Left kidney (tissue), 8 donors: ENCODE measurements at places on chromosomes 2 and 18.

DNA sequence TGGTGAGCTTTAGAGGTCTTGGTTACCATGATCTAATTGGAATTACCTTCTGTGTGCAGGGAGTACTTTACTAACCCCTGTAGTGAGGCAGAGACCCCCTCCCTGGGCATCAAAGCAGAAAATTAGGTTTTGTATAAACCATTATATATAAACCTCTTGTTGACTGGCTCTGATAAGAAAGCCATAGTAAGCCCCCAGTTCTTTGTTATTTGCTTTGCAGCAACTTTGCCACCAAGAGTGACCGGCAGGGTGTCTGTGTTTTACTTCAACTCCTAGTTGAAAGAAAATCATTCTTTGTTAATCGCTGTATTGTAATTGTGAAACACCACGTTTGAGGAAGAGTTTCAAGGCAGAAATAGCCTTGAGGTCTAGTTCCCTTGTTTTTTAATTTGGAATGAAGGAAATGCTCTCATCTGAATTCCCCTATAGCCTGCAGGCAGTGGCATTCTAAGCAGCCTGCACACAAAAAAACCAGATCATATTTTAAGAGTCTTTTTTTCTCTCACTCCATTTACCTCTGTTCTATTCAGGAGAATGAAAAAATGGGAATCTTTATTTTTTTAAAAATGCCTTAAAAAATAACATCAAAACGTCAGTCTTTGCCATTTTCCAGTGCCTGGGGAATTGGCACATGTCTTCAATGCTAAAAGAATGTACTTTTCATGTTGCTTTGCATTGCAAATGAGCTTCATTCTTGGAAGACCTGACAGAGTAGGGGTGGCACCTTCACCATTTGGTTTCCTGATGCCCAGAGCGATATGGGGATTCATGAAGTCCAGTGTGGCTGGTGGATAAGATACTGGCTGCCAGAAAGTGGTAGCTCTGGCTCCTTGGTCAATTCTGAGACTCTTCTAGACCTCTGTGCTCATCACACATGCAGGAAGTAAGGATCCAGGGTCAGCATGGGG lies 338.1 kb downstream of the SLC4A3 start:
- DNase-seq: no peak

DNA sequence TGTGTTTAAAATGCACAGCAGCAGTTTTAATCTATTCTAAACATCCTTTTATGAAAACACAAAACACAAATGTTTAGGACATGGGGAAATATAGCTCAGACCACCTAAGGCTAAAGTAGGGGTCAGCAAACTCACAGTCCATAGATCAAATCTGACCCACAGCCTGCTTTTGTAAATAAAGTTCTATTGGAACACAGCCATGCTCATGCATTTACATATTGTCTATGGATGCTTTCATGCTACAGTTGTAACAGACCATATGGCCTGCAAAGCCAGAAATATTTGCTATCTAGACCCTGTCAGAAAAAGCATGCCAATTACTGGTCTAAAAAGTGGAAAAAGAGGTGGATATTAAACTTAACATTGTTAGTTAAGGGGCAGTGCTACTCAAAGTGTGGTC lies 1105.4 kb upstream of the KLHL29 start:
- no peak for DNase-seq

DNA sequence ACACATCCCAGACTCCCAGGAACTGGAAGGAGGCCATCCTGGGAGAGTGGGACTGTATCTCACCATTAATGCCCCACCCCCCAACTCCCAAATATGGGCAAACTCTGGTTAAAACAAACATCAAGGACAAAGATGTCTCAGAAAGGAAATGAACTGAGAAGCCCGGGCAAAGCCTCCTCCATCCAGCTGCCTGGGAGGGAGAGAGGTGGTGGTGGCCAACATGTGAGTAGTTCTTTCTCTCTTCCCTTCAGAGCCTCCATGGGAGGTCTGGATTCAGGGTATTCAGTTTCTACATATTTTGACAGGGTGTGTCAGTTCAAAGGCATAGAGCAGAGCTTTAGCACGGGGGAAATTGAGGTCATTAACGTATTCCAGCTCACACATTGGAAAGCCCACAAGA lies 57.5 kb downstream of the CXCR4 start:
- DNase-seq: no peak

- no peak for DNase-seq
Observed at GRCh38 chr2:24315669-24316068, 44.7 kb downstream of the ITSN2 start.

- no peak for DNase-seq
Observed at GRCh38 chr2:146818122-146818521, 1026.7 kb upstream of the ACVR2A start.

DNA sequence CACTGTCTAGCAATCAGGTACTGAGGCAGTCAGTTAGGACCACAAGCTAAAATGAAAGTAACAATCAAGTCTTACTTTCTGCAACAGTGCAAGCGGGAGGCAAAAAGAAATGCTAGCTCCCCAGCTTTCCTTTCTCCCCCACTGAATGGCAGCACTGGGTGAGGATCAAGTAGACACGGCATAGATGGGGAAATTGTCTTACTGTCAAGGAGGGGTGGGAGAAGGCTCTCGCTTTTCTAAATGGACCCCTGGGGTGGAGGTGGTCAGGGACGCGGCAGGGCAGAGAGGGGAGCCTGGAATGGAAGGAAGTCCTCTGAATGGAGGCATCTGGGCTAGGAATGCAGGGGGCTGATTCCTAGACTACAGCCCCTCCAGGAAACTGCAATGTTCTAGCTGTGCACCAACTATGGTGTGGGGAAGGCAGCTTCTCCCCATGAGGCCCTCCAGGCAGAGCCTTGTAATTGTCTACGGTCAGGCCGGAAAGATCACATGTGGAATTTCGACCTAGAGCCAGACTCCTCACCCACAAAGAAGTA lies 24.3 kb downstream of the METTL8 start:
- no peak for DNase-seq

DNA sequence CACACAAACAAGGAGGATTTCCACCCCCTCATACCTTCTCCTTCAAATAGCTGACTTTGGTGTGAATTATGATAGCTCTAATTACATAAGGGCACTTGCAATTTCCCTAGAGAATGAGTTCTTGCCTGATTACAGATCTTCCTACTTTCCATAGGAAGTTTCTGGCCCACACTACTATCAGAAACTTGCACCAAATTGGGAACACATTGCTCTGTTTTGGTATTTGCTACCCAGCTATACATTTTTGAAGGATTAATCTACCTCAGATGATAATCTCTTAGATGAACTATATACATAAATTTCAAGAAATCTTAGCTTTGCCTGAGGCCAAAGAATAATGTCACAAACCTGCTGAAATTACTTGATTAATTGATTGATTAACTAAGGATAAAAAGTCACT lies 4.9 kb downstream of the DCC start:
- DNase-seq: no peak

- DNase-seq: no peak
Observed at GRCh38 chr2:50607721-50608120, 424.2 kb downstream of the NRXN1 start.

GRCh38 chr2:95275601-95276243 lies 1.5 kb downstream of the PROM2 start:
- DNase-seq: no peak

- DNase-seq: no peak
Observed at GRCh38 chr18:64618390-64618789, 469.5 kb upstream of the LINC00305 start.
